ENCODE measurements at places on chromosomes 3 and 15.

DNA sequence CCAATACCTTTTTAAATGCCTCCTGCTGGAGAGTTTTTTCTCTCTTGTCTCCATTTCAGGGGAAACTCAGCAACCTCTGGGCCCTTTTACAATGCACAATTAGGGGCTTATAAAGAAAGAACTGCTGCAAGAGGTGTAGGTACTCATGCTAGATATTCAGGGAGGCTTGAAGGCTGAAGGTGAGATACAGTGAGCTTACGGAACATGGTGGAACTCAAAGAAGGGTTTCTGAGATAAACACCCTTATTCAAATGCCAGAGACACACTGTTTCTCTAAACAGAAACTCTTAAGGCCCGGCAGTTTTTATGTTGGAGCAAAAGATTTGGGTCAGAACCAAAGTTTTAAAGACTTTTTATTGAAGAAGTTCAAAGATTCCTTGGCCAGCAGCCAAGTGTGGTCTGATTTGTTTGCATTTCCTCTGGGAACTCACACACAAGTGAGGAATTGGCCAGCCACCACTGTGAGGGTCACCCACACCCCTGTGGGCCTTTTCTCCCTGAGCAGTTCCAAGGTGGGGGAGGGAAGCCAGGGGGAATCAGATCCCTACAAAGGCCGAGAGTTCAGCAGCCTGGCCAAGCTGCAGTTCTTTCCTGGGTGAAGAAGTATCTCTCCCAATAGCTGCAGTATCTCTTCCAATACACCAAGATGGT is 47.8 kb downstream of the TNFAIP8L3 start:
- no peak for DNase-seq

DNA sequence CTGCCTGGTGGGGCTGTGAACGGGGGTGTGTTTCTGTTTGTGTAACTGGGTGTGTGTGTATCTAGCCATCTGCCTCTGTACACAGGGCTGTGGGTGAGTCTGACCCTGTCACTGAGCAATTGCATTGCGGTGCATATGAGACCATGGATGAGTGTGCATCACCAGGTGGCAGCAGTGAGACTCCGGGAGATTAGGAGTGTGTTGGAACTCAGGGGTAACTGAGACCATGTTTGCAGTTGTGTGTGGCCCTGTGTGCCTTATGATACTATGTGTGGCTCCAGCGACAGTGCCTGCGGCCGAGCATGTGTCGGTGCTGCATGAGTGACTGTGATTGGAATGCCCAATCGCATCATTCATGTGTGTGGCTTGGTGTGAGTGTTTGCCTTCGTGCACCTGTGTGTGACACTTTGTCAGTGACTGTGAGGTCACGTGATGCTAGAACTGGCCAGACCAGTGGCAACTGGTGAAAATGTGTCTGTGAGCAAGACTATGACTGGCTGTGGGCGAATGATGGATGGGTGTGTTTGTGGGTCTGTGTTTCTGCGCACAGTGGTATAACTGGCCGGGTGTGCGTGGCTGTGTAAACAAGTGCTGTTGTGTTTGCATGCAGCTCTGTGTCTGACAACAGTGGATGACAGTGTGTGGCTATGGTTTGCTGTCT is 14.0 kb downstream of the VILL start:
- DNase-seq = no peak

DNA sequence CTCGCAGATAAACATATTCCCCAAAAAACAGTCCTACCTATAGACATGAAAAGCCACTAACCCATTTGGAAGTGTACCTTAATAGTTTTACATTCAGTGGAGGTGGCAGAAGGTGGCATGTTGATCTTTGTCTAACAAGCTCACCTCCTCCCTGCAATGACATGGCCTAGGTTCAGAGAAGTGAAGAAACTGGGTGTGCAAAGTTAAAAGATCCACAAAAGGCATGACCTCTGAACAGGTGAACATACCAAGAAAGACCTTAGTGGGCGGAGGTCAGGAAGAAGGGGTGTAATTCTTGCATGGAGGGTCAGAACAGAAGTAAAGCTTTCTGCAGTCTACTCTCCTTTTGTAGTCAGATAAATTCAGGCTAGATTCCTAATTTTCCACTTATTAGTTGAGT is 822 bp downstream of the MRPL3 start:
- no peak for DNase-seq

DNA sequence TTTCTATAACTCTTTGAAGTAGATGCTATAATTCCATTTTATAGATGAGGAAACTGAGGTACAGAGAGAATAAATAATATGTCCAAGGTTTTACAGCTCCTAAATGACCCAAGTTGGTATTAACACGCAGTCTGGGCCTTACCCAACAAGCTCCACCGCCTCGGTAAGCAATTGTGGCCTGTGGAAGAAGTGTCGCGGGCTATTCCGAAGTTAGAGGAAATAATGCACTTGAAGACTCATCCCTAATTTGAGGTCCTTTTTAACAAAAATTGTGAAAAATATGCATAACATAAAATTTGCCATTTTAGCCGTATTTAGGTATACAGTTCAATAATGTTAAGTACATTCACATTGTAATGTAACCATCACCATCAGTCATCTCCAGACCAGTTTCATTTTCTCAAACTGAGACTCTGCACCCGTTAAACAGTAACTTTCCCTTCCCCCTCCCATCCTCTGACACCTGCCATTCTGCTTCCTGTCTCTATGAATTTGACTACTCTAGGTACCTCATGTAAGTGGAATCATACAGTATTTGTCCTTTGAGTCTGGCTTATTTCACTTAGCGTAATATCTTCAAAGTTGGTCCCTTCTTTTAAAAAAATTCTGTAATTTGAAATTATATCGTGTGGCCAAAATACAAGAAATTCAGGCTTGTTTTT is 18.2 kb downstream of the IDH3A start:
- no peak for DNase-seq

- no peak for DNase-seq
Measured at GRCh38 chr15:84703808-84704207, 12.1 kb downstream of the SEC11A start.
